GM23338 (cell line): ENCODE measurements at places on chromosomes 1 and 21. TPM values are rescaled to one million over a fixed set of nuclear protein-coding genes. Genes with fewer than 3 reads are reported as not detected.

DNA sequence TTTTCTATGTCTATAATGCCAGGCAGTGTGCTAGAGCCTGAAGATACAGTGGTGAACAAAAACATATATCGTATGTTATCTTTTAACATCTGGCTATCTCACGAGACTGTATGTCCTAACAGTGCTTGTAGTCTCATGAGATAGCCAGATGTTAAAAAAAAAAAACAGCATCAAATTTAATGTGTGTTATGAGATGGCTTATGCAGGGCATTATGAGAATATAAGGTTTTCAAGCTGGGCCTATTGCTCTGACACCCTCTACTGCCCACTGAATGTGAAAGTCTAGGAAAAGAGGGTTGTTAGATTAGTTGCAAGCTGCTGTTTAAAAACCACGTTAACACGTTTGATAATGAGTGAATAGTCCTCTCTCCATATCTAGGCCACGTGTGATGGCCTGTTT lies 109.8 kb downstream of the CACHD1 start:
- DNase-seq, result no peak

DNA sequence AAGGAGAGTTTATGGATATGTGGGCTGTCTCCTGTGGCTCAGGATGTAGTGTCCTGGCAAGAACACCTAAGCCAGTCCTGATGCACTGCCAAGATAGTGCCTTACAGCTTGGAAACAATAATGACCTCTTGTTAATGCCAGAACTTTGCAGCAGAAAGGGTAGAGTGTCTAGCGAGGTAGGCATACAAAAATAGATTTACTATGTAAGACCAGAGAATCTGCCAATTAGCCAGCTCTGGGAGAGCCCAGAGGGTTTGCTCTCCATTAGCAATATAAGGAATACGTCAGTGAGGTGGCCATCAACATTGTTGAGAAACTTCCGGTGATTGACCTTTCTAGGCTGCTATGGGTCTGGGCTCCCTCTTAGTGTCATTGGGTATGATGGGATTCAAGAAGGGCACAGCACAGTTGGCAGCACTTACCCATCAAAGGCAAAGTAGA lies 178.5 kb upstream of the GALNT2 start:
- DNase-seq, result no peak

DNA sequence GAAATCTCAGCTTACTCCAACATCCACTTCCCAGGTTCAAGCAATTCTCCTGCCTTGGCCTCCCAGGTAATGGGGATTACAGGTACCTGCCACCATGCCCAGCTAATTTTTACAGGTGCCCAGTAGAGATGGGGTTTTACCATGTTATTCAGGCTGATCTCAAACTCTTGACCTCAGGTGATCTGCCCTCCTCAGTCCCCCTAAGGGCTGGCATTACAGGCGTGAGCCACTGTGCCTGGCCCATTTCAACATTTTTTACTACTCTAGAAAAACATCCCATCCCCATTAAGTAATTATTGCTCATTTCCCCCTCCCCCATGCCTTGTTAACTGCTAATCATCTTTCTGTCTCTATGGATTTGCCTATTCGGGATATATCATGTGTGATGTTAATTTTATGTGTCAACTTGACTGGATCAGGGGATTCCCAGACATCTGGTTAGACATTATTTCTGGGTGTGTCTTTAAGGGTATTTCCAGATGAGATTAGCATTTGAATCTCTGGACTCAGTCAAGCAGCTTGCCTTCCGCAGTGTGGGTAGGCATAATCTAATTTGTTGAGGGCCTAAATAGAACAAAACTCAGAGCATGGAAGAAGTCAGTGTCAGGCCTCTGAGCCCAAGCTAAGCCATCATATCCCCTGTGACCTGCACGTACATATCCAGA lies 33.0 kb upstream of the ZBTB8B start:
- no peak for DNase-seq

- DNase-seq, result no peak
Measured at GRCh38 chr1:3501437-3501836, 47.0 kb downstream of the ARHGEF16 start.

DNA sequence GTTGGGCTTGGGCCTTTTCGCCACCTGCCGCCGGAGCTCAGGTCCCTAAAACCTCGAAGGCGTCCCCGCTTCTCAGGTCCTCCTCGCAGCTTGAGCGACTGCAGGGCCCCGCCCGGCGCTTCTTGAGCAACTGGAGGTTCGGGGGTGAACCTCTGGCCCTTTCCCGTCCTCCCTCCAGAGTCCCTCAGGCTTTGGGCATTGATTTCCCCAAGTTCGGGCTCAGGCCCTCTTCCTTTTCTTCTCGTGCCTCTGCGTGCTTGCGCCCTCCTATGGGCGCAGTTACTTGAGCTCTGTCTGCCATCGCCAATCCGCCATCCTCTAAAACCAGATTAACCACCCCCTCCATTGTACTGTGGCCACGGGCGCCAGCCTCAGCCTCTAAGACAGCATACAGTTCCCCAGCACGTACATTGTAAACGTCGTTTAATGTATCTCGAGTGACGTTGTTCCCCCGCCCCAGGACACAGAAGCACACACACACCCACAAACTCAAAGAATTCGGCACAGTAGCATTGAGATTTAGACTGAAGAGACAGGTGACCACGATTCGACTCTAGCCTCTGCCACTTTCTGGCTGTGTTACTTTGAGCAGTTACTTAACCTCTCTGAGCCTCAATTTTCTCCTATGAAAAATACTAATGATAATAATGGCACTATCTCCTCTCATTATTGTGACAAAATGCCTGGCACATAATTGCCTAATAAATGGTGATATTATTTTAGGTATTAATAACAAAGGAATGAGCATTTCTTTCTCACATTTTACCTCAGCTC lies 22.6 kb downstream of the BTG2 start:
- no peak for DNase-seq

DNA sequence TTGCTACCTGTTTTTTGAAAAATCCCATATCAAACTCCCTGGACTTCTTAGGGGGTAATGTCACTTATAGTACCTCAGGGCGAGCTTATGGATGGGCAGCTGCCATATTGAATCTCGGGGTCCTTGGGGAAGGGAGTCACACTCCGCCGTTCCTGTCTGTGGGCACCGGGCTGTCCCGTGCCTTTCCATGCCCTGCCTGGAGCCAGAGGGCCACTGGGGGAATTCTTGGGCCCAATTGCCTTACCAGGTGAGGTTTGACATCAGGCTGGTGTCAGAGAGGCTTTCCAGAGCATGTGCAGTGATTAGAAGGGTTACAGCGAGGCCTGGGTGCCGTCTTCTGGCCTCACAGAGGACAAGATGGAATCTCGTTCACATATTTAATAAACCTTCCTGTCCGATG lies 28.8 kb downstream of the QSOX1 start:
- no peak for DNase-seq

DNA sequence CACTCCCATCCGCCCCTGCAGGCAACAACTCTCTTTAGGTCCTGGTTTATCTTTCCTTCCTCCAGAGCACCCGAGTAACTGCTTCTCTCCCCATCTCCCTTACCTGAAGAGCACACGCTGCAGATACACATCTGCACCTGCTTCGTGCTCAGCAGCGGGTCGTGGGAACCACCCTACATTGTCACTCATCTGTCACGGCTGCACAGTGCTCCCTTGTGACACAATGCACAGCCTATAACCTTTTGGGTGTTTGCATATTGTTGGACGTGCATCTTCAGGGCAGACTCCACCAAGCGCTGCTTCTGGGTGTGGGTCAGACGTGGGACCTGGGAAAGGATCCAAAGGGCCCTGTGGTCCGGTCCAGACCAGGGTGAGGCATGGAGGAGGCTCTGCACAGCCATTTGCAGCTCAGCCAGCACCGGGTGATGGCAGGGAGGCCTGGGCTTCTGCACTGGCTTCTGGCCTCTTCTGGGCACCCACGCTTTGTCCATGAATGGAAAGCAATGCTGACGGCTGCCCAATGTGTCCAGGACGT lies 42.5 kb downstream of the WDR4 start:
- DNase-seq, result no peak

GRCh38 chr1:14551386-14551785 lies 47.1 kb upstream of the KAZN start:
- DNase-seq, result no peak

DNA sequence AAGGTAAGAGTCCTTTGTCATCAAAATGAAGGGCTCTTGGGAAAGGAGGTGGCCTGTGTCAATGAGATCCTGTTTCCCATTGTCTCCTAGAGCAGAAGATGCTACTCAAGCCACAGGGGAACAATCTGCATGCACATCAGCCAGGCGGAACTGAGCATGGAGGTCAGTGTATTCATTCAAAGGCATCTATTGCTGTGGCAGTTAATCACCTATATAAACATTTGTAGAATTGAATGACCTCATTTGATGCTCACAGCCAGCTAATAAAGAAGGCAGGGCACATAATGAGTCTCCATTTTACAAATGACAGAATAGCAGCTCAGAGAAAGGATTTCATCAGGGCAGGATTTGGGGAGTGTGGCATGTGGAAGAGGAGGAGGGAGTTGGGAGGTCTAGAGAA lies 5.7 kb upstream of the FYB2 start:
- DNase-seq, result no peak

GRCh38 chr1:230634384-230634783 lies 7.9 kb upstream of the COG2 start:
- no peak for DNase-seq

DNA sequence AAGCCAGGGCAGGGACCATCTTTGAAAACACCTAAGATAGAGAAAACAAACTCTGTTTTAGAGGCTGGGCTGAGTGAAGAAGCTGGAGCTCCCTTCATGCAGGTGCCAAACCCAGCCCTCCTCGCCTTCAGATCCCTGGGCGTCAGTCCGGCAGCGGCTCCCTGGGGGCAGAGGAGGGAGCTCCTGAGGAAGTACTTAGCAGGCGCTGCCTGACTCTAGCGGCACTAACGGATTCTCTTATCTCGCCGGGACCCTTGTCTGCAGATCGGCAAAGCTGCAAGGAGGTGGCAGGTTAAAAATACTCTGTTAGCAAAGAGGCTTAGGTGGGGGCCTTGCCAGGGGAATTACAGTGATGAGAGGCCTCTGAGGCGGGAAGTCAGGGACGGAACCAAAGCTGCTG lies 79.6 kb downstream of the PLXNA2 start:
- DNase-seq, result no peak

- peak; percentile 71 for DNase-seq
Measured at GRCh38 chr1:923131-923990, at the start of gene SAMD11. Gene SAMD11, plus strand, starts transcription at chr1:923923. Its CDS starts 509 bp downstream, at chr1:924432.

DNA sequence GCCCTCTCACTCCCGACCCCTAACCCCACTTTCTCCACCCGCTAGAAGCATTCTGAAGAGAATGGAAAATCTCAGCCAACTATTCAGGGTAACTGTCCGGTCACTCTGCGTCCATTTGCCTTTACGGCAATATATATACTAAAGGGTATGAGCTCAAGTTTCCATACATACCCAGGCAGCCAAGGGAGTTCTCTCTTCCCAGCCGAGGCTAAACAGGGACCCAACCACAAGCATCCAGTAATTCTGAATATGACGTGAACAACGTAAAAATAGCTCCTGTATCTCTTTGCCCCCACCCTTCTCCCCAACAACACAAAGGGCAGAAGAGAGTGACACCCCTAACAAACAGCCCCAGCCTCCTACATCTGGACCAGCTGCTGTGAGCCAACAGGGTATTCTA lies 67.7 kb downstream of the SSBP3 start:
- no peak for DNase-seq

- DNase-seq, result no peak
Measured at GRCh38 chr1:177410179-177410766, 239.5 kb downstream of the BRINP2 start.

DNA sequence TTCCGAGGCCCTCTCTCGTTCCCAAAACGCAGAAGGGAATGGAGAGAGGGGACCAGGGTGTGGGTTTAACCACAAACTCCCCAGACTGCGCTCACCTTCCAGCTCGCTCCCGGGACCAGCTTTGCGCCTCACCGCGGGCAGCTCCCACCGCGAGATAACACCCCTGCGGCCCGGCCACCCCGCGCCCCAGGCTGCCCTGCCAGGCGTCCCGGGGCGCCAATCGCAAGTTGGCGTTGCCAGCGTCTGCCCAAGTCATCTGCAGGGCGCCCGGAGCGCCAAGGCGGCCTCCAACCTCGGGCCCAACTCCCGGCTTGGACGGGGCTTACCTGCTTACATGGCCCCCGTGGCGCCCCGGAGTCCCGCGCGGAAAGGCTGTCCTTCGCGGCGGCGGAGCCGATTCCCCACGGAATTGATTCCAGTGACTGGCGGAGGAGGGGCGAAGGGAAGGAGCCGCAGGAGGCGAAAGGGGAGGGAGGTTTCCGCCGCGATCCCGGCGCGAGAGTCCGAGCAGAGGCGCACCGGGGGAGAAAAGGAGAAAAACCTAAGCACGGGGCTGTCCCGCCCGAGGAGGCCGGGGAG lies 456 bp downstream of the PTPN14 start:
- peak; percentile 48 for DNase-seq

- DNase-seq, result no peak
Measured at GRCh38 chr1:11598461-11598860, 55.8 kb downstream of the FBXO2 start.

DNA sequence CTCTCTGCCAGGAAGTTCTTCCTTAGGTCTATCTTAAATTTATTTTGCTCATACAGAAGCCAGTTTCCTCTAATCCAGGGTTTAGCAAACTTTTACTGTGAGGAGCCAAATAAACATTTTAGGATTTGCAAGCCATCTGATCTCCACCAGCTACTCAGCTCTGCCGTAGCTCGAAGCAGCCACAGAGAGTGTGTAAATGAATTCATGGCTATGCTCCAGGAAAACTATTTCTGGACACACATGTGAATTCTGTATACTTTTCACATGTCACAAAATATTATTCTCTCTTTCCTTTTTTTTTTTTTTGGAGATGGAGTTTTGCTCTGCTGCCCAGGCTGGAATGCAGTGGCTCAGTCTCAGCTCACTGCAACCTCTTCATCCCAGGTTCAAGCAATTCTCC lies 13.4 kb upstream of the AGTRAP start:
- no peak for DNase-seq

GRCh38 chr1:186620566-186621350 lies 59.5 kb downstream of the PTGS2 start:
- no peak for DNase-seq

- no peak for DNase-seq
Measured at GRCh38 chr21:44875316-44875700, 1.8 kb upstream of the PTTG1IP start.

- DNase-seq, result no peak
Measured at GRCh38 chr1:151049458-151049857, 1.9 kb downstream of the C1orf56 start.

CR1L gene
- total RNA-seq, result 2.9 and 5.8 TPM in 2 replicates

HMGCS2 gene
- total RNA-seq, result not detected in 2 replicates

SLC26A9 gene
- not detected in 2 replicates for total RNA-seq

INAVA gene
- total RNA-seq, result 41.2 and 43.9 TPM in 2 replicates

PTPRC gene
- 0.10 TPM in 1 of 2 replicates, not detected in the other for total RNA-seq

HAPLN2 gene
- total RNA-seq, result not detected in 2 replicates

LCE2A gene
- total RNA-seq, result not detected in 2 replicates

RBM11 gene
- 6.8 and 8.3 TPM in 2 replicates for total RNA-seq

PPM1J gene
- 12.7 and 22.4 TPM in 2 replicates for total RNA-seq

UBL4B gene
- not detected in 2 replicates for total RNA-seq
